ENCODE measurements at places on chromosomes 1 and 21.

GRCh38 chr1:2348346-2349325 is 42.7 kb downstream of the MORN1 start:
- no peak for DNase-seq

DNA sequence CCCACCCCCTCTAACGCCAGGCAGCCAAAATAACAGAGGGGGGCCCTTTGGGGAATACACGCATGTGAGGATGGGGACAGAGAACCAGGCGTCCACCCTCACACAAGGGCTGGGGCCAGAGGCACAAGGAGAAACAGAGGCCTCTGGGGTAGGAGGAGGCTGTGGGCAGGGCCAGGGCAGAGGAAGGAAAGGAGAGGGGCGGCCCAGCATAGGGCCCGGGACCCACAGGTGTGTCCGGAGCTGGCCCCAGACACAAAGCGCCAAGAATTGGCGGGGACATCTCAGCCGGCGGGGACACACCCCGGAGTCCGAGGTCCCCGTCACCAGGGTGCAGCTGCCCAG is 6.7 kb downstream of the PLEKHG5 start:
- DNase-seq, result no peak

- DNase-seq, result peak; percentile 48
Measured at GRCh38 chr1:162404550-162405160, 7.3 kb downstream of the SH2D1B start.

- DNase-seq, result no peak
Measured at GRCh38 chr1:190940951-190941350, 463.3 kb upstream of the BRINP3 start.

DNA sequence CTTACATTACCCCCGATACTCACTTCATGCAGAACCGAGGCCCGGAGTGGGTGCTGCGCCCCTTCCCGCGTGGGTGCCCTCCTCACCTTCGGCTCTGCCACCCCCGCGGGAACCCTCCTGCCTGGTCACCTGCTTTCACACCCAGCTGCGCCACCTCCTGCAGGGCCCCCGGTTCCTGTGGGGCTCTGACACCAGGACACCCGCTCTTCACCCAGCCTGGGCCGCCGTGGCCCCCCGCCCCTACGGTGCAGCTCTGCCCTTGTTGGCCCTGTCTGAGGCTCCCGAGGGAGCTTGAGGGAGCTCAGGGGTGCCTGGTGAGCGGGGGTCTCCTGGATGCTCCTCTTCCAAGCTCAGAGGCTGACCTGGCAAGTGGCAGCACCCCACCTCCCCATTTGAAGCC is 19.0 kb downstream of the RRP1 start:
- DNase-seq, result no peak

GRCh38 chr1:96367791-96368190 is 353.8 kb upstream of the PTBP2 start:
- no peak for DNase-seq

- DNase-seq, result peak; percentile 24
Measured at GRCh38 chr1:1407636-1408318, 684 bp upstream of the MRPL20 start.

GRCh38 chr1:203796236-203796605 is 798 bp downstream of the ZBED6 start:
- DNase-seq, result peak; percentile 28

GRCh38 chr1:207172885-207173284 is 68.9 kb downstream of the C4BPA start:
- no peak for DNase-seq

GRCh38 chr1:221576268-221576667 is 165.6 kb downstream of the DUSP10 start:
- peak; percentile 61 for DNase-seq

GRCh38 chr21:46284733-46285132 is 678 bp downstream of the MCM3AP start:
- no peak for DNase-seq

GRCh38 chr1:226688056-226688748 is 50.9 kb downstream of the ITPKB start:
- DNase-seq, result no peak

GRCh38 chr1:20593756-20594155 is 4.9 kb downstream of the CDA start:
- no peak for DNase-seq

DNA sequence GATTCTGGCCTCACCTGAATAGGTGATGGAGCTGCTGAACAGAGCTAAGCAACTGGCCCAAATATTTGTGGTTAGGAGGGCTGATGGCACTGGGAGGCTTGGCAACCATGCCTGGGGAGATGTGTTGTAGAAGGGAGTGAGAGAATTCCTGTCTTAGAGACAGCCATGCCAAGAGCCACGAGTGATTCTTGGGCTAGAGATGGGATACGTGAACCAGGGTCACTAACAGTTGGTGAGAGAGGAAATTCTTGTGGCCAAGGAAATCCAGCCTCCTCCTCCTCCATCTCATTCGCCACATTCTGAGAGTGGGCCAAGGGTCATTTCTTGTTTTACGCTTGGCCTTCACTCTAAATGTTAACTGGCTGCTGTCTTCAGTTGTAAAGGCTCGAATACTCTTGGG is 46.3 kb downstream of the NGF start:
- no peak for DNase-seq

GRCh38 chr1:195501118-195501517 is 1107.1 kb downstream of the KCNT2 start:
- no peak for DNase-seq

GRCh38 chr1:33599516-33600115 is 127.2 kb downstream of the ZSCAN20 start:
- DNase-seq, result no peak

- DNase-seq, result no peak
Measured at GRCh38 chr21:41211060-41211805, 43.3 kb downstream of the BACE2 start.

DNA sequence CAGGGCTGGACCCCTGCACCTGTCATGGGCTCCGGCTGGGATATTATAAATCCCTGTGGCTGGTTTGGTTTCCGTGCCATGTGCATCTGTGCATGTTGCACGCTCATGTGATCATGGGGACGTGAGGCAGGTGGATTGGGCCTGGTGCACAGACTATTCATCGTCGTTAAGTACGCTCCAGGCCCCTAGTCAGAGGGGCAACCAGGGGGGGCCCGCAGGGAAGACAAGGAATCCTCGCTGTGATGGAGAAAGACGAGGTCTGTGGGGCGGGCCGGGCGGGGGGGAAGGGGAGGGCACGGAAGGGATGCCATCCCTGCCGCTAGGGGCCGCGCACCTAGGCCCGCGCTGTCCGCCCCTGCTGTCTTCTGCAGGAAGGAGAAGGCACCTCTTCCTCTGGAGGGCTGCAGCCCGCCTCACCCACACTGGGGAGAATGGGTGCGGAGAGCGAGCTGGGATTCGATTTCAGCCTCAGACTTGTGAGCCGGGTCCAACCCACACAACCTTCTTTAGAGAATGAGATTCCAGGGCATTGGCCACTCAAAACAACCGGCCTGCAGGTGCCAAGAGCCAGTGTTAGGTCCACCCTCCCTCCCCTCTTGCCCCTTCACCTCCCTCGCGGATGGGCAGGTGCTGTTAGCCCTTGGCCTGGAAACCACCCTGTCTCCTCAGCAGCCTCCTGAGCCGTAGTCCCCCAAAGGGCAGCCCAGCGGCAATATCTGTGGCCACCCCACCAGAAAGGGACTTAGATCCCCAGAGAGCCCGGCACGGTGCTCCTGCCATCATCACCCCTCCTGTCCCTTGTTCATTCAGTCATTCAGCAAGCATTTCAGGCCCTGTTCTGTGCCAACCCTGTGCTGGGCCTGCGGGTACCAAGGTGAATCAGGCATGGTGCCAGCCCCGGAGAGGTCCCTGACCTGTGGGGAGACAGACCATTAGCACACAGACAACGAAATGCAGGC is 950 bp upstream of the LRP8 start:
- DNase-seq, result no peak

- DNase-seq, result peak; percentile 12
Measured at GRCh38 chr1:109091839-109092193, 1.3 kb downstream of the TMEM167B start.

GRCh38 chr1:38169121-38169520 is 122.5 kb upstream of the POU3F1 start:
- DNase-seq, result no peak

DNA sequence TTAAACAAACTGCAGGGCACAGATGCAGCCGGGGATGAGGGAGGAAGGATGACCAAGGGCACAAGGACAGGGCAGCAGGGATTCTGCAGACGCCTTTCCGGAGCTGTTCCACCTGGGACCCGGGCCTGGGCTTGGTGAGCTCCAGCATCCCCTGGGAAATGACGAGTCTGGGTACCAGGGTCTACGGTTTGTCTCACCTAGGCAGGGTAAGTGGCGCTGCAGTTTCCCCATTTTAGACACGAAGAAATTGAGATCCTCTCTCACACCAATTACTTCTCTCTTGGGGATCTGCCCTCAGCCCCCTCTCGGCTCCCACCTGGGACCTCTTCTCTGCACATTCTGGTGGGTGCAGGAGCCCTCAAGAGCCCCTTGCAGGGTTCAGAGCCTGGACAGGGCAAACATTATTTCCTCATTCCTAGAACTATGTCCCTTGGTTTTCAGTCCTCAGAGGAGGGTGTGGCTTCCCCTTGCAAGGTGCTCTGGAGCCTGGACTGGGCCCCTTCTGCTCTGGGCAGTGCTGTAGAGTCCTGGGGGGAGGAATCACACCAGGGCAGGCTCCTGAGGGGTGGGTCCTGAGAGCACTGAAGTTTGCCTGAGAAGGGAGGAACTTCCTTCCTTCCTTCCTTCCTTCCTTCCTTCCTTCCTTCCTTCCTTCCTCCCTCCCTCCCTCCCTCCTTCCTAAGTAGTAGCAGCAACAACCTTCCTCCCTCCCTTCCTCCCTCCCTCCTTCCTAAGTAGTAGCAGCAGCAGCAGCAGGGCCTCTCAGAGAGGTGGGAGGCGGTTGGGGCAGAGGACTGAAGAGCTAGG is 16.0 kb downstream of the RAP1GAP start:
- DNase-seq, result no peak

GRCh38 chr1:10888291-10888690 is 91.8 kb upstream of the CASZ1 start:
- no peak for DNase-seq

DNA sequence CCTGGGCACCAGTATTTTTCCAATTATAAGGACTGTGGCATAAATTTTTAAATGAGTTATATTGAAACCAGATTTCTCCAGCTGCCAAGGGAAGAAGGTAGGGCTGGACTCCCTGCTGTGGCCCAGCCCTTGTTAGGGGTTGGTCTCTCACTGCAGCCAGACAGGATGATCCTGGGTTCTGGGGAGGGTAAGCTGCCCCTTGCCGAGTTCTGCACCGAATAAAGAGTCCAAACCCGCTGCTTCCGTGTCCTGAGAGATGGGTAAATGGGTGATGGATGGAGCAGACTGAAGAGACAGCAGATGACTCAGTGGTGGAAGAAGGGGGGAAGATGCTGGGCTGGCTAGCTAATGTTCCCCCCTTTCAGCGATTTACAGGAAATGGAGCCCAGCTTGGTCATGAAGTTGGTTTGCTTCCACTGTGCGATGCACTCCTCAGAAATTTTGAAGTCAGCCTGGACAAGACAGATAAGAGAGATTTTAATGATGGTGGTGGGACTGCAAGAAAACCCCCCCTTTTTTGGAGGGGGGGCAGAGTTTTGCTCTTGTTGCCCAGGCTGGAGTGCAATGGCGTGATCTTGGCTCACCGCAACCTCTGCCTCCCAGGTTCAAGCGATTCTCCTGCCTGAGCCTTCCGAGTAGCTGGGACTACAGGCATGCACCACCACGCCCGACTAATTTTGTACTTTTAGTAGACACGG is 41.4 kb downstream of the YARS1 start:
- DNase-seq, result peak; percentile 89

- peak; percentile 79 for DNase-seq
Measured at GRCh38 chr1:19800076-19800804, 524 bp upstream of the TMCO4 start.

- DNase-seq, result no peak
Measured at GRCh38 chr1:170273291-170274130, 127.8 kb downstream of the NTMT2 start.

GRCh38 chr1:1687846-1688245 is 4.7 kb downstream of the SLC35E2B start:
- DNase-seq, result no peak

DNA sequence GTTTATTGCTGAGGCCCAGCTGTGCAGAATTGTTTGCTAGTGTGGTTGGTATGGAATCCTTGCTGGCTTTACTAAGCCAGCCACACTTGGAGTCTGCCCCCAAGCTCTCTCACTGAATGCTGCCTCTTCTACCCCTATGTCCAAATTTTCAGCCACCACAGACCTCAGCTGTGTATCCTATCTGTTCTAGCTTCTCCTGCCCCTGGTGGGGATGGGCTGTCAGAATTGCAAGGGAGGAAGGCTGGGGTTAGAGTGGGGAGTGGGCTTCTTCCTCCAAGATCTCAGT is 4.4 kb downstream of the NHLH1 start:
- no peak for DNase-seq

DNA sequence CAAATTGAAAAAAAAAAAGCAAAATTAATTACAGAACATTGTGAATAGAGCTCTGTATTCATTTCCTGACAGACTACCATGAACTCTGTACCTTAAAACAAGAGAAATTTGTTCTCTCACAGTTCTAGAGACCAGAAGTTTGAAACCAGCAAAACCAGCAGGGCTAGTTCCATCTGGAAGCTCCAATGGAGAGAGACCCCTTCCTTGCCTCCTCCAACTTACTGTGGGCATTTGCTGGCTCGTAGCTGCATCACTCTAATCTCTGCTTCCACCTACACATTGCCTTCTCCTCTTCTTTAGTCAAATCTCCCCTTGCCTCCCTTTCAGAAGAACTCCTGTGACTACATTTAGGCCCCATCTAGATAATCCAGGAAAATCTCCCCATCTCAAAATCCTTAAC is 56.5 kb downstream of the SYDE2 start:
- no peak for DNase-seq

DNA sequence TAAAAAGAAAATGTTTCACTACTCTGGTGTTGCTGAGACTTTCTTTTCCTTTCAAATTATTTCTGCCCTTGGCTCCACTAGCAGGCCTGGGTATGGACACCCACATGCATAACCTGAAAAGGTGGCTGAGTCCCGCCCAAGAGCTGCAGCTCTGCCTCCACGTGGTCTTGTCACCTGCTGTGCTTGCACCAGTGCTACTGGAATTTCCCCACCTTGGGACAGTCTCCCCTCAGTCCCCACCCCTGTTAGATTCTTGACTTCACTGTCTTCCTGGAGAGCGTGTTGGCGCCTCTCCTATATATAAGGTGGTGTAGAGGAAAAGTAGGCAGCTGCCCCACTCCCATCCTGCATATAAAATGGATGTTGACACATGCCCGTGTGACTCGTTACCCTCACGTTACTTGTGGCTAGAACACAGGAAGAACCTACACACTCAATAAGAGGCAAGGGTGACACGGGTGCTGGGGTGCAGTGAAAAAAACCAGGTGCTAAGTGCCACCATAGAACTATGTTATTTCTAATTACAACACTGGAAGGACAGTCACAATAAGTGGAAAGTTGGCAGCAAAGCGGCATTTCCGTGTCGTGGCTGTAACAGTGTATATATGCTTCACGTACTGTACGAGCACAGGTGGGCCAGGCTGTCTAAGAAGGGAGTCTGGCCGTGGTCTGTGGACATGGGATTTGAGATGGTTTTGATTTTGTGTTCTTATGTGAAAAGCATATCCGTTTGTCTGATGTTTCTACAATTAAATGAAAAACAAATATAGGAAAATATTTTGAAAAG is 61.0 kb downstream of the POFUT2 start:
- DNase-seq, result peak; percentile 16

- DNase-seq, result no peak
Measured at GRCh38 chr21:36596174-36596573, 102.7 kb upstream of the SIM2 start.

- no peak for DNase-seq
Measured at GRCh38 chr1:22053861-22054770, 1.6 kb downstream of the CDC42 start.

GRCh38 chr1:115302390-115302961 is 35.6 kb downstream of the NGF start:
- peak; percentile 94 for DNase-seq

GRCh38 chr1:41498804-41499203 is 14.3 kb upstream of the EDN2 start:
- DNase-seq, result no peak
